Stimulated activated CD8-positive, alpha-beta memory T cell treated with anti-CD3 and anti-CD28 coated beads, Interleukin-2, amount 100 ng/mL, for 48 hours (primary cell): ENCODE measurements at places on chromosomes 11 and 22.
A peak's percentile ranks its signal among the peaks of the same experiment; 100 is the strongest.

DNA sequence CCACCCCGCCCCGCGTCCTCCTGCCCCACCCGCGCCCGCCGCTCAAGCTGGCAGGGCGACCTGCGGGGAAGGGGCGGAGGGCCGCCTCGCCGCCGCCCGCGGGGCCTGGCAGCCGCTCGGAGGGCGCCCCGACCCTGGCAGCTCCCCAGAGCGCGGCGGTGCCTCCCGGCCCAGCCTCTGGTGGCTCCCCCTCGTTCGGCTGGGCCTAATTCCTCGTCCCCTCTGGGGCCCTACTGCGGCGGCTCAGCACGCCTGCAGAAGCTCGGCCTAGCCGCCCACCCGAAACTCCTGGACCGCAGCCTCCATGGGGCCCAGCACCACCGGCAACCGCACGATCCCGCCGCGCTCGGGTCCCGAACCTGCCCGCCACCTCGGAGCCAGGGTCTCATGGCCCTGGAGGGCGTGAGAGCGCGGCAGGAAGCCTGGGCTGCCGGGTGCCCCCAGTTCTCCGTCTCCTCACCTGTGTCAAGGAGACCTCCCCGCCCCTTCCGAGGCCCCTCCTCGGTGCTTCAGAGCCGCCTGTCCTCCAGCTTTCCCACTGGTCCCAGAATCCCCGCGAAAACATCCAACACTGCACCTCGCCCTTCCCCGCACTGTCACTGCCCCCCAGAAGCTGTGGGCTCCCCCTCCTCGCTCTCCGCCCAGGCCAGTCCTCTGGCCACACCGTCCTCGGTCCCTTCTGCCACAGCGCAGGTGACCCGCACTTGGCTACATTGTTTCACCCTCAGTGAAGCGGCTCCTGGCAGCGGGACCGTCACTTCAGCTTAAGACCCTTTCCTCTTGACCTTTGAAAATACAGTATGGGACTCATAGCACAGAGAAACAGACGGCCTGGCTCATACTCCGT lies 613 bp upstream of the GSC2 start:
- no peak for DNase-seq

DNA sequence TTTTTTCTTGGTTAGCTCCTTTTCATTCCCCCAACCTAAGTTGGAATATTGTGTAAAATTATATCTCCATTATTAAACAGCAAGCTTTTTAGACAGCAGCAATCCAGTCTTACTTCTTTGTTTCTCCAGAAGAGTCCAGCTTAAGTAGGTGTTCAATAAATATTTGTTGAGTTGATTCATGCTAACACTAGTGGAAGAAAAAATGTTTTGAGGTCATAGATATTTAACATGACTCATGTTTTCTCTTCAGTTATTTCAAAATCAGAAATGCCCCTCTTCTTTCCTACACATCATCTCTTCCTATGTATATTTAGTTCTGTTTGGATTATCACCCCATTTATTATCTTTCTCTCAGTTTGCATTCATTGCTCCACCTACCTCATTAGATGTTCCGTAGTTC lies 20.3 kb downstream of the CCDC83 start:
- no peak for DNase-seq

- DNase-seq: no peak
These were observed 9.3 kb upstream of the TYR start for GRCh38 chr11:89168396-89168795.

- DNase-seq: peak; percentile 19
These were observed at the start of gene BARX2 for GRCh38 chr11:129375751-129376657. Gene BARX2 (plus strand): TSS chr11:129375848. CDS start chr11:129376036, 188 bp downstream.

- DNase-seq: no peak
These were observed 70.1 kb upstream of the LINC01488 start for GRCh38 chr11:69411257-69411924.

GRCh38 chr22:27420195-27420816 lies 381.2 kb downstream of the MN1 start:
- DNase-seq: no peak

GRCh38 chr11:105071089-105071732 lies 26.1 kb upstream of the CARD16 start:
- no peak for DNase-seq

- DNase-seq: no peak
These were observed 18.1 kb downstream of the MRTFA start for GRCh38 chr22:40618400-40618799.

GRCh38 chr22:49576241-49577141 lies 251.2 kb downstream of the BRD1 start:
- DNase-seq: no peak

- no peak for DNase-seq
These were observed 19.5 kb upstream of the SLC22A12 start for GRCh38 chr11:64571410-64572091.

GRCh38 chr22:45823336-45823735 lies 151.7 kb downstream of the ATXN10 start:
- DNase-seq: no peak
